ENCODE measurements at places on chromosomes 2 and 18. TPM values are rescaled to one million over a fixed set of nuclear protein-coding genes. Genes with fewer than 3 reads are reported as not detected.

The MBD2 gene
- 194 TPM for total RNA-seq

The LYG2 gene
- total RNA-seq = not detected

The MYOM1 gene
- 0.21 TPM for total RNA-seq

The SP100 gene
- total RNA-seq = 56.9 TPM

The CLEC4F gene
- not detected for total RNA-seq

The SS18 gene
- 103 TPM for total RNA-seq

The RNF152 gene
- total RNA-seq = 1.7 TPM

The TMEM17 gene
- 2.6 TPM for total RNA-seq

The TTR gene
- total RNA-seq = not detected

The UCN gene
- total RNA-seq = 9.5 TPM

The KLHL30 gene
- 0.27 TPM for total RNA-seq

The GFPT1 gene
- total RNA-seq = 230 TPM

The XDH gene
- total RNA-seq = 47.5 TPM

DNA sequence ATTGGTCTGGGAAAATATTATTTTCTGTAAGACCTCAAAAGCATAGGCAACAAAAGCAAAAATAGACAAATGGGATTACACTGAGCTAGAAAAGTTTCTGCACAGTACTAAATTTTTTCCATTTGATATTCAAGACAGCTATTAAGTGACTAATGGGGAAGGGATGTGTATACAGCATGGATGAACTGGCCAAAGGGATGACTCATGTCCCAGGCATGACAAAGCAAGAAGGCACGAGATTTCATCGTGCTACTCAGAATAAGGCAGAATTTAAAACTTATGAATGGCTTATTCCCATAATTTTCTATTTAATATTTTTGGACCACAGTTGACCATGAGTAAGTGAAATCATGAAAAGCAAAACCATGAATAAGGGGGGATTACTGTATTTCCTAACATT is 1250.1 kb upstream of the GYPC start:
- DNase-seq = peak; percentile 86

- peak; percentile 37 for DNase-seq
Measured at GRCh38 chr18:25561918-25562317, 210.0 kb upstream of the ZNF521 start.

- no peak for DNase-seq
Measured at GRCh38 chr2:45895241-45895861, 243.9 kb downstream of the PRKCE start.

GRCh38 chr18:23694637-23695430 is 5.6 kb downstream of the LAMA3 start:
- DNase-seq = no peak

GRCh38 chr2:182248362-182248761 is 178.5 kb downstream of the PDE1A start:
- no peak for DNase-seq

DNA sequence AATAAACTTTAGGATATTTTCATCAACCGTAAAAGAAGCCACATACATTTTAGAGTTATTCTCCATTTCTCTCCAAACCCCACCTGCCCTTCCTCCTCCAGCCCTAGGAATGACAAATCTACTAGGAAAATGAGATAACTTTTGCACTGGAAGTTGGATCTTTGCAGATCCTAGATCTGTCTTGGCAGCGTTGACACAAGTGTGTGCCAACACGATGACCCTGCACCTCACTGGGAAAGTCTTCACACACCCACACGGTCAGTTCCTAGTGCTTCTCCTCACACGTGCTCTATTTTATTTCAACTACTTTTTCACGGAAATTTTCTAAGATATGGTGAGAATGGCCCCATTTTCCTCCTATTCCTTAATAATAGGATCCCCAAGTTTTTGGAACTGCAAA is 14.1 kb upstream of the HPCAL1 start:
- peak; percentile 27 for DNase-seq

DNA sequence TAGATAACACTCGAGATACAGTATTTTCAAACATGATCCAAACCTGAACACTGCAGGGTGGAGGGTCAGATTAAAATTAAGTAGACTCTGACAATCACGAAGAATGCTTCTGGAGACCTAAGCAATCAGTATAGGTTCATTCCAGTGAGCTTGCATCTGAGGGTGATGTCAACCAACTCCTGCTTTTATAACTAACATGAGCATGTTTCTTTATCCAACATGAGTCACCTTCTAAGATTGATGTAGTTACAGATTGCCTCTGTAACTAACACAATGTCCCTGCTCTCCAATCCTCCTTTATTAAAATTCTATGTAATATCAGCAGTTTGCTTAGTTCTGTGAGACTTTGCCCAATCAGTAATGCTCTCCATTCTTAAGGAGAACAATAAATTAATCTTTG is 225.7 kb downstream of the ARL6IP6 start:
- DNase-seq = no peak

- no peak for DNase-seq
Measured at GRCh38 chr2:114139542-114139941, 249.7 kb downstream of the ACTR3 start.

DNA sequence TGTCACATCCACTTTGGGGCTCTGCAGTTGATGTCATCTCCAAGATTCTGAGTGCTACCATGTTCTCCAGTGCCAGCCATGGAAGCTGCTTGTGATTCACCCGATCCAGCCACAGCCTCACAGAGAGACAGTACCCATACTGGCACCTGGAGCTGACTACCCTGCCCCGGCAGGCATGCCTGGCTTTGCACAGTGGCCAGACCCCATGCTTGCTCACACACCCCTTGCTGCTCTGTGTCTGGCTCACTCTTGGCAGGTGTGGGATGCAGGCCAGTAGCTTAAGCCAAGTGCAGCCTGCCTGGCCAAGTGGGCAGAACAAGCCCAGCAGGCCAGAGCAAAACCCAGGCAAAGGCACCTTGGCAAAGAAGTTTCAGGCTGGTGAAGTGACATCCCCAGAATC is 828.4 kb upstream of the VRK2 start:
- DNase-seq = no peak

GRCh38 chr2:46645681-46646162 is 166.4 kb downstream of the TMEM247 start:
- peak; percentile 91 for DNase-seq

DNA sequence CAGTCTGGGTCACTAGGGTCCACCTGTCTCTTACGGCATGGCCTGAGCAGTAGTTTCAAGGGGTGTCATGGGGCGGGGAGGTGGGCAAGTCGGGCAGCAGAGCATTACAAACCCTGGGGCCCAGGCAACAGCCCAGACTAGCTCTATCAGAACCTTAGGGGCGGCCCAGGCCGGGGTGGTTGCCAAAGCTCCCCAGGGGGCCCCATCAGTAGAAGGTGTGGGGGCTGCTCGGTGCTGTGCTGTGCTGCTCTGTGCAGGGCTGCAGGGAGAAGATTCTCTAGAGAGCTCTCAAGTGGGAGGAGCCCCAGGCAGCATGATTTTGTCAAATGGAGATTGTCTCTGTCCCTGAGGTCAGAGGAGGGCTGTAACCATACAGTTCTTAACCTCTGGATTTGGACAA is 36.4 kb upstream of the SLC14A1 start:
- DNase-seq = no peak

DNA sequence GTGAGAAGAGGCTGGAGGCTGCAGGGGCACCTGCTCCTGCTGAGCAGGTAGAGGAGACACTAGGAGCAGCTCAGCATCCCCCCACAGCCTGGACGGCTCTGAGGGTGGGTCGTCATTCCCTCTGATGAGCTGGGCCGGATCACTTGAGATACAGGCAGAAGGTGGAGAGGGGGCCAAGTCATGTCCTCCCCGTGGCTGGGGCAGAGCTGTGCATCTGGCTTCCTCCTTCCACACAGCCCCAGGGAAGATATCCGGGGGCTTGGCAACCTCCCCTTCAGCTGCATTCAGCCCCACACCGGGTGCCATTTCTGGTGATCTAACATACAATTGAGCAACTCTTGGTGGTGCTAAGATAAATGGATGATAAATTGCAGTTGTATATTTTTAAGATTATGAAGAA is 236.9 kb downstream of the LDLRAD4 start:
- no peak for DNase-seq

- DNase-seq = no peak
Measured at GRCh38 chr2:147917161-147917560, 72.3 kb downstream of the ACVR2A start.

DNA sequence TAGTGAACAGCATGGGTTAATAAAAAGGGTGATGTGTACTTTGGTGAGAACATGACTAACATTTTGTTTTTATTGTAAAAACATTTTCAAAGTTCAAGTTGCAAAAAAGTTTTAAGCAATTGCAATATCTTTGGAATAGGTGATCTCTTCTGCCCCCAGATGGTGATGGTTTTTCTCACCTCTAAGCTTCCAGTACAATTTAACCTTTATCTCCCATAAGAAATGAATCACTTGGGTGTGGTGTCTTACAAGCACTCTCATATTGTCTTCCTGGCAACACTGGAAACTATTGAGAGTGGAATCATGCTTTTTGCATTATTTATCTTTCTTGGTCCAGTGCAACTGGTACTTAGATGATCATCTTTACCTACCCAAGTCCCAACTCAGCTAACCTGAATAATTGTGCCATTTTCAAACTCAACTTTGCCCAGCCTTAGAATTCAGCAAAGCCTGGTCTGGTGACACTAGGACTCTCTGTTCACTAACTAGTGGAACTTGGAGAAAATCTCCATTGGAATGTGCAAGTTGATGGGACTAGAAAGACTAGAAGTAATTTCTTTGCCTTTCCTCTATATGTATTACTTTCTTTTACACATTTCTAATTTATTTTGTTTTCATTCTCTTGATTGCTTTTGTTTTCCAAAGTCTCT is 964.7 kb upstream of the ZEB2 start:
- peak; percentile 72 for DNase-seq

DNA sequence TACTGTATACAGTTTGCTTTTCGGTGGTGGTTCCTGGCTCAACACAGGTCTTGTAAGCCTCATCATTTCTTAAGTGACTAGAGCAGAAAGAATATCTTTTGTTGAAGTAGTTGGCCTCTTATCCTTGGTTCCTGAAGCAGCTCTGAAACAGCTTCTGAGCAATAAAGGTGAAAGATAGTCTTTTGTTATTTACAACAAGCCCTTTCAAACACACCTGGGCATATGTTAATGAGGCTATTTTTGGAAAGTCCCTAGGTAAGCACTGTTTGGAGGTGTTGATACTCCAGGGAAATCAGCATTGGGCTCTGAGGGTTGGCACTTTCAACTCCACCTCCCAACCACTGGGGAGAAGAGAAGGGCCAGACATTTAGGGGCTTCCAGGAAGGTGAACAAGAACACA is 211.0 kb downstream of the MCFD2 start:
- DNase-seq = no peak

DNA sequence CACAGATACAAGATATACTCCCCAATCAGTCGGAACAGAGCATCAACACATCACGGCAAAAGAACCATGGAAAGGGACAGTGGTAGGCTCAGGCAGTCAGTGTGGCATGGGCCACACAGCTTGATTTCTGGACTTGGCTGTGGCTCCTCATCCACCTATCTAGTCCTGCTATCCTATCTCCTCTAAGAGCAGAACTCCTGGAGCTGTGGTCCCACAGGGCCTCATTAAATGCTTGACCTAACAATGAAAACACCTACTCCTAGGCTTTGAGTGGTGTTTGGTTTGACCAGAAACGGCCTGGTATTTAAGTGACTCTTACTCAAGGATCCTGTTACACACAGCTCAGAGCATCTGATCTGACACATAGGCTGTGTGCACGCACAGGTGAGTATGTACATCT is 33.6 kb upstream of the SMAD2 start:
- DNase-seq = no peak

- no peak for DNase-seq
Measured at GRCh38 chr18:22176420-22177326, 7.3 kb downstream of the GATA6 start.

GRCh38 chr2:218323526-218324472 is 31.5 kb upstream of the TMBIM1 start:
- DNase-seq = peak; percentile 91

- DNase-seq = peak; percentile 80
Measured at GRCh38 chr2:200405599-200406298, 99.3 kb downstream of the SPATS2L start.

DNA sequence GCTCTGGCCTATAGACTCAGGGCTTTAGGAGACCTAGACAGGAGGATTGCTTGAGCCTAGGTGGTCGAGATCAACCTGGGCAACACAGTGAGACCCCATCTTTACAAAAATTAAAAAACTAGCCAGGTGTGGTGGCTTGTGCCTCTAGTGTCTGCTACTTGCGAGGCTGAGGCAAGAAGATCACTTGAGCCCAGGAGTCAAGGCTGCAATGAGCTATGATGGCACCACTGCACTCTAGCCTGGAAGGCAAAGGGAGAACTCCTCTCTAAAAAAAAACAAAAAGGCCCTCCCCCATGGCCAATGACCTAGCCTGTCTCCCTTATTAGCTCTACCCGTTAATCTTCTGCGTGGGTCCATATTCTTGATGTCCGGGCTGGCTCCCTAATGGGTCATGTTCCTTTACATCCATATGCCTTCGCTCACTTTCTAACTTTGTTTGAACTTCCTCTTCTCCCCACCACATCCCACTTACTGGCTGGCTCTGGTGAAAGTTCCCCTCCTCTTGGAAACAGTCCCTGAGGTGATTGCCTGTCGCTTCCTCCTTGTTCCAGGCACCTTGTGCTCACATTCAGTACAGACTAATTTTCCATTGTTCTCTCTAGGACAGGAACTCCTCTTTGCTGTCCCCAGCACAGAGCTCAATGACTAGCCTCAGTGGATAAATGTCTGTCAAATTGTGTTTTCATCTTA is 103.0 kb downstream of the AFF3 start:
- DNase-seq = no peak

- no peak for DNase-seq
Measured at GRCh38 chr2:204299766-204300165, 245.5 kb upstream of the PARD3B start.

- DNase-seq = no peak
Measured at GRCh38 chr2:235640926-235641723, 147.3 kb downstream of the AGAP1 start.

- no peak for DNase-seq
Measured at GRCh38 chr2:137705296-137705695, 259.0 kb upstream of the HNMT start.

DNA sequence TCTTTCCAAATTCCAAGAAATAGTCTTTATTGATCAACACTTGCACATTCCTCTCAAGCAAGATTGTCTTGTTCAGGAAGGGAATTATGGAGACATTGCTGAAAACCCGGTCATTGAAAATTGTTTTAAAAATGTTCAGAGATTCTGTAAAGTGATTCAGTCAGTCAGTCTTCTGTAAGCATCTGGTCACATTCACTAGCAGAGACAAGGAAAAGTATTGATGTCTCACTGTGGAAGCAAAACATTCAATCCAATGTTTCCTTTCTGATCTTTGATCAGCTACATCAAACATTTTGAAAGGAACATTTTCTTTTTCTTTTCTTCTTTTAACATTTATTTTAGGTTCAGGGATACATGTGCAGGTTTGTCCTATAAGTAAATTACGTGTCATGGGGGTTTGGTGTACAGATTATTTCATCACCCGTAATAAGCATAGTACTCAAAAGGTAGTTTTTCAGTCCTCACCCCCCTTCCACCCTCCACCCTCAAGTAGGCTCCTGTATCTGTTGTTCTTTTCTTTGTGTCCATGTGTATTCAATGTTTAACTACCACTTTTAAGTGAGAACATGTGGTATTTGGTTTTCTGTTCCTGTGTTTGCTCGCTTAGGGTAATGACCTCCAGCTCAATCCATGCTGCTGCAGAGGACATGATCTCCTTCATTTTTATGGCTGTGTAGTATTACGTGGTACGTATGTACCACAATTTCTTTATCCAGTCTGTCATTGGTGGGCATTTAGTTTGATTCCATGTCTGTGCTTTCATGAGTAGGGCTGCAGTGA is 61.2 kb downstream of the CTNNA2 start:
- DNase-seq = no peak
